ENCODE measurements at places on chromosomes 5 and 9.
A peak's percentile ranks its signal among the peaks of the same experiment; 100 is the strongest.

DNA sequence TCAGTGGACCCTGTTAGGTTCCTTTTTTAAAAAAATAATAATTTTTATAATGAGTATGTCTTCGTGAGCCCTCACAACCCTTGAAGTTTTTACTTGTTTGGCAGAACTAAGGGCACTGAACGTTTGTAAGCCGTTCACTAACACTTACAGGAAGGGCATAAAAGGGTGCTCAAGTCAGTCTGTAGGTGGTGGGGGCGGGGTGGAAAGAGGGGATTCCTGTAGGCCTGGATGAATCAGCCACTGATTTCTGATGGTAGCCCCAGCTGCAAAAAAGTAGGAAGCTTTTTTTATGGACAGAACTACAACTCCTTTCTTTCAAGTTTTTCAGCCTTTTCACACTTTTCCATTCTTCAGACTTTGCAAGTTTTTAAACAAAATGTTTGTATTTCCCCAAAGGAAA lies 35.8 kb downstream of the PIK3R1 start:
- peak; percentile 76 for ATAC-seq

- no peak for ATAC-seq
Observed at GRCh38 chr9:124258607-124259157, 933 bp downstream of the NEK6 start.

GRCh38 chr5:18491349-18491748 lies 857.1 kb downstream of the TAF11L14 start:
- no peak for ATAC-seq

DNA sequence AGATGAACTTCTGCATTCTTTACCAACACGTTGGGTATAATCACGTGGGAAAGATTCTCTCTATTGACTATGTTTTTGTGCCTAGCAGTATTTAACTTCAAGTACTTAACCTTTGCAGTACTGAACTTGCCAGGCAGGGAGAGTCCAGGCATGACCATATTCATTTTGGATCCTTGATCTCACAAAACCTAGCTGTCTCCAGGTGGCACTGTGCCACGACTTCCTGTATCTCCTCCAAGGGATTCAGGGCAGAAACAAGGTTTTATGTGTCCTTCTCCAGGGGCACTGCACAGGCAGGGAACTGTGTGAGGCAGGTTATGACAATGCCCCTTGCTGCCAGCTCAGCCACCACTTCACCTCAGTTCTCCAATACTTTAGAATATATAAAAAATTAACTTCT lies 11.7 kb upstream of the IFNA5 start:
- no peak for ATAC-seq

DNA sequence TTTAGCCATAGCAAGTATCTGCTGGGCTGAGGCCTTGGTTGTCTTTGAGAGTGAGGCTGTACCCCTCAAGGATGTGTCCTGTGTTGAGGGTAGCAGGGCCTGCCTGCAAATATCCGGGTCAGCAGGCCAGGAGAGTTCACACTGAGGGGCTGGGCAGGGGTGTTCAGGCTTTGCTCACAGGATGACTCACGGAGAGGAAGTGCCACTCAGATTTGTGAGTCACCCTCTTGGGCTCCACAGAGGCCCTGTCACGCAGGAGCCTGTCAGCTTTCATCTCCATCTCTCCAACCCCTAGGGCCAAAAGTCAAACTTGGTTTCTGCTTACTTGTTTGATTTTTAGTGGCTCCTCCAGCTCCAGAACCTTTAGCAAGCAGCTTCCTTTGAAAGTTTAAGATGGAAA lies 211.5 kb downstream of the SEC61B start:
- ATAC-seq, result peak; percentile 99

GRCh38 chr9:95343725-95344287 lies 26.3 kb upstream of the FANCC start:
- peak; percentile 78 for ATAC-seq

DNA sequence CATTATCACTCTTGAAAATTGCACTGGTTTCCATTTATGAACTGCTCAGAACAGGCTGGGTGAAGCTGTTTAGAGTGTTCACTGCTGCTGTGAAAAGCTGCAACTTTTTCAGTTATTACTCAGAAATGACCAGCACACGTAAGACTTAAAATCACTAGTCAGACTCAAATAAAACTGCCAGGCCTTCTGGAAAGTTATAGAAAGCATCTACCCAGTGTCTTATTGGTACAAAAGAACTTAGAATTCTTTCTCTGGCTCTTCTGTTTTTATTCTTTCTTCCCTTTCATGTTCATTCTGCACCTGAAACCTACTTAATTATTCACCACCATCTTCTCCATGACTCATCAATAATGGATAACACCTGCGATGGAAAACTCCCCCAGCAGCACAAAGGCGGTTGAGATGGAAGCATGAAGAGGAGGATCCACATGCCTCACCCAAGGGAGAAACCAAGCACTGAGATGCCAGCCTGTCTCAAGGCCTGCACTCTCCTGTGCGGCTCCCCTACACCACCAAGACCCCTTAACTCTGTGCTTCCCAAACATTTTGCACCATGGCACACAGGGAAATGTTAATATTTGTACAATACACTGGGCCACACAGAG lies 171.9 kb downstream of the ENTREP1 start:
- peak; percentile 79 for ATAC-seq

DNA sequence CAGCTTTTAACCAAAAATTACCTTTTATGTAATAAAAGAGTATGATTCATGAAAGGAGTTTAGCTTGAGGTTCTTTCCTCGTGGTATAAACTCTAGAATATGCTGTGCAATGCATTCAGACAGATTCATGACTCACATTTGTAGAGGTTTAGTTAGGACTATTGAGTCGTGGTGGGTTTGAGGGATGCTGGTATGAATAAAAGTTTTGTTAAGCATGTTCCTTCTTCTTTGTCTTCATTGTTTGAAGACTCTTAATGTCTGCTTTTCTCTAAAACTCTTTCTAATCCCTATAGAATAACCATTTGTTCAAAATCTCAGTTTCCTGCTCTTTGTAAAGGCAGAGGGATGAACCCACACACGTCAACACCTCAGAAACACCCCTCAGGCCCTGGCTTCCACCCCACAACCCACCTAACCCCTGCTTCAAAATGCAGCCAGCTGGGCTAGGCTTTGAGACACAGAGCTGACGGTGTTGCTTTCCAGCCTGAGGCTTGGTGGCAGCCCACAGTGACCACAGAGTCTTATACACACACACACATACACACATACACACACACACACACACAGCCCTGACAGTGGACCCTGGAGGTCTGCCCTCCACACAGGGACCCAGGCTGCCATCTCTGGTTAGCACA lies 69.0 kb upstream of the IRX1 start:
- no peak for ATAC-seq

DNA sequence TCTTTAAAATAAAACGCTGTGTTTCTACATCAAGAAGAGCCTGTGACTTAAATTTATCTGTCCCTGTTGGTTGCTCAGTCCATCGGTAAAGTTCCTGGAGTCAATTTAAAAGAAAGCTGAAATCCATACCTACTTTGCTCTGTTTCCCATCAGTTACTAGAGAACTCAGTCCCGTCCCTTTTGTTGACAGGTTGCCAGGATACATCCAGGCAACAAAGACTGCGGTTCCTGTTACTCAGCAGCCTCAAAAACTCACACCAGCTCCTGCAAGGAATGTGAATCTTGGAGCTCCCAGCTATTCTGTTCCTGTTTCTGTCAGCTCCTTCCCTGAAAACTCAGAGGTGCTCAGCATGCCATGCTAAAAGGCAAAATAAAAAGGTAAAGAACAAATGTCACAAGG lies at the start of gene ZNF474:
TSS of gene ZNF474 (plus strand) at position 241 of the 400 bp plus-strand sequence. CDS start 22,445 bp downstream, outside the sequence.
- no peak for ATAC-seq

- no peak for ATAC-seq
Observed at GRCh38 chr9:135486267-135487065, 6.9 kb downstream of the PPP1R26 start.

DNA sequence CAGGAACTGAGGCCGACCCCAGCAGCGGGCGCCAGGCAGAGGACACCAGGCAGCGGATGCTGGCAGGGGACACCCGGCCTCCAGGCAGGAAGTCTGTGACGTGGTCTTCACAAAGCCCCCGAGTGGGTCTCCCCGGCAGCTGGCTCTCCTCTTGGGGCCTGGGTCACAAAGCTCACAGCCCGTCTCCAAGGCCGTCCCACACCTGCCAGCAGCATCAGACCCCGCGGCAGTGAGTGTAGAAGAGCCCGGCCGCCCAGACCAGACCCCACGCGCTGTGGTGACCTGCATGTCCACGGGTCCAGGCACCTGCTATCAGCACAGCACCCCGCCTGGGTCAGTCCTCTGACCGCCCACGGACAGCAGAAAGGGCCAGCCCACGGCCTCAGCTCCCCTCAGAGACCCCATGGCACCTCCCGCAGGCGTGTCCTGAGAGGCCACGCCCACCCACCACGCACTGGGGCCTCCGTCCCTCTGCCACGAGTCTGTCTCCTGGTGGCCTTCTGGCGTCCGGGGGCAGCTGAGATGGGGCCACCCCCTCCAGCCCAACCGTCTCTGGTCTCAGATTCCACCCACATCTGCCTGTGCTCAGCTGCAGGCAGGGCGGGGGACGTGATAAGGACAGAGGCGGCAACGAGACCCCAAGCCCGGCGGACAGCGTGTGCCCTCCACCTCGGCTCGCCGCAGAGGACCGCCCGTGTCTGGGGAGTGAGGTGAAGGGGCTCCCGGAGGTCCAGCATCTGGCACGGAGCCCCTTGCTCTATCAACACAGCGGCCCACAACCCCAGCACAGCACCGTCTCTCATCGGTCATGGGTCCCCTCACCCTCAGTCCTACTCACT lies 34.2 kb downstream of the EXD3 start:
- no peak for ATAC-seq

DNA sequence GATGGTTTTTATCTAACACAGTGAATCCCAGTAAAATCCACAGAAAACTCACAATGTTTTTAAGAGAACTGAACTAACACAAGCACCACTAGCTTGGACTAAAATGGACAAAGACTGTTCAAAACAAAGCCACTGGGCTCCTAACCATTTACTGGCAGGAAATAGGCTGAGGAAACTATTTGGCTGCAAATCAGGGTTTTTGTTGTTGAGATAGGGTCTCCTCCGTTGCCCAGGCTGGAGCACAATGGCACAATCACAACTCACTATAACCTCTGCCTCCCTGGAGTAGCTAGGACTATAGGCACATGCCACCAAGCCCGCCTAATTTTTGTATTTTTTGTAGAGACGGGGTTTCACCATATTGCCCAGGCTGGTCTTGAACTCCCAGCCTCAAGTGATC lies 99.7 kb downstream of the THBS4 start:
- no peak for ATAC-seq

DNA sequence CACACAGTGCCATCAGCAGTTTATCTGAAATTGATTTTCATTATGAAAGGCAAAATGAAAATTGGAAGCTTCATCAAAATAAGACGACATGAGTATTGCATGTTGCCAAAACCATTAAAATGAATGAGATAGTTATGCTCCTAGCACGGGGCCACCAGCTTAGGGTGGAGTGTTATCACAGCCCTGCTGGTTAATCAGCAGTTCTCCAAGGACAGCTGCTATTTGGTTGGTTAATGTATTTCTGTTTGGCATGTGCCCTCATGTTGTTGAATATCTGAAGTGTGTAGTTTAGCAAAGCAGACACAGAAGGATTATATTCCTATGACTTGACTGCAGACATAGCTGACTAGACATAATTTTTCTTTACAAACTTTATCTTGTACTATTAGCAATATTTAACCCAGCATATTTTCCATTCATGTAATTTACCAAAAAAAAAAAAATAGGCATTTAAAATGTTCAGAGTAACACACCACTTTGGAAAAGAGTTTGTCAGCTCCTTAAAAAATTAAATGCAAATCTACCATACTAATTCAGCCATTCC lies 98.6 kb upstream of the PIK3R1 start:
- no peak for ATAC-seq

DNA sequence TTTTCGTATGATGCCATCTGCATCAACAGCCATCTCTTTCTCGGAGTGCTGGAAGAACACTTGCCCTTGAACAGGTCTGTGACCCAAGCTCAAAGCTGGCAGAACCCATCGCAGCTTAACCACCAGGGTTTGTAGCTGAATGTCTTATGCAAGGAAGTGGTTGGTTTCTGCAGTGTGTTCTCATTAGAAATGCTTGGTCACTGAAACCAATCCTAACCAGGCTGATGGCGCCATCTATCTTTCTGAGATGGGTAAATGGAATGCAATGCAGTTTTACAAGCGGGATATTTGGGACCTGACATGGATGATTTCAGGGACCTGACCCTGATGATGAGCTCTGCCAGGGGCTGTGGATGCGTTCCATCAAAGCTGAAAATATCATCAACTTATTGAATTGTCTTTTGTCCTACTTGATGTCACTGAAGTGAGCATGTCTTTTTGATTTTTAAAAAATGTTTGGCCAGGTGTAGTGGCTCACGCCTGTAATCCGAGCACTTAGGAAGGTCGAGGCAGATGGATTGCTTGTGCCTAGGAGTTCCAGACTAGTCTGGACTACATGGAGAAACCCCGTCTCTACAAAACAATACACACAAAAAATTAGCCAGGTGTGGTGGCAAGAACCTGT lies 28.7 kb downstream of the DMRT3 start:
- peak; percentile 35 for ATAC-seq

- no peak for ATAC-seq
Observed at GRCh38 chr5:20348321-20348720, 360.3 kb upstream of the CDH18 start.

DNA sequence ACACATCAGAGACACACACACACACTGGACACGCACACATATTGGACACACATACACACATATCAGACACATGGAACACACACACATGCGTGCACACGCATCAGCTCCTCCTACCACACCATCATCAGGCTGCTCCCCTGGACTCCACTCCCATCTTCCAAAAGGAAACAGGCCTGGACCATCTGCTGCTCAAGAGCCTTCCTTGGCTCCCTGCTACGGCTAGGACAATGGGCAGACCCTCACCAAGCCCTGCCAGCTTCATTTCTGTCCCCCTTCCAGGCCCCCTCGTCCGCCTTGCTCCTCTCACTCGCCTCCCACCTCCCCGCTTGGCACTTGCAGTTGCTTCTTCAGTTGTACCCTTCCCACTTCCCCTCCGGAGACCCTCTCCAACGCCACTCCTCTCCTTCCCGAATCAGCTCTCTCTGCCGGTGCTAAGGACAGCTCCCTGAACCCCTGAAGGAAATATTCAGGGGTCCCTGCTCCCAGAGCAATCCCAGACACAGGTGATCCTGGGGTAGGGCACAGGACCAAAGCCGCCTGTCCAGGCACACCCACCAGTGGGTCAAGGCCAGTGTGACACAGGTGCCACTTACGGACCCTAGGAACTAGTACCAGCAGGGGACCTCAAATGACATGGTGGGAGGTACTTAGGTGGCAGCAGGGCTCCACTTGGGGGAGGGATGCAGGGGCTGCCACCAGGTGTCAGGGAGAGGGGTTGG lies 12.1 kb upstream of the LAMC3 start:
- no peak for ATAC-seq

DNA sequence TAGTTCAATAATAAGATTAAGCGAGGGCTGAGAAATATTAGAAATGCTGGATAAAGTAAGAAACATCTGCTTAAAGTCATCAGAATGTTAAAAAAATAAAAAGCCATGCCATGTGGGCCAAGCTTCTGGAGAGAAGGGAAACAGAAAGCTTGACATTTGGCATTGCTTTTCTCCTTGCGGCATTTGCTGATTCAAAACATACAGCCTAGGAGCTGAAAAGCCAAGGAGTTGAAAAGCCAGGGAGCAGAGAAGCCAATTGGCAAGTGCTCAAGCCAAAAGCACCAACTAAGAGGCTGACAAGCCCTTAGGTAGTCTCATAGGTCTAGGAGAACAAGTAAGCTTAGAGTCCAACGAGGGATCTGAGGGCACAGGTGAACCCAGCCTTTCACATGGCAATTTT lies 754.3 kb downstream of the TLE4 start:
- no peak for ATAC-seq
